ENCODE measurements at places on chromosomes 1 and 21.
A peak's percentile ranks its signal among the peaks of the same experiment; 100 is the strongest.

GRCh38 chr1:34013958-34014737 lies 150.3 kb downstream of the HMGB4 start:
- DNase-seq = peak; percentile 2

DNA sequence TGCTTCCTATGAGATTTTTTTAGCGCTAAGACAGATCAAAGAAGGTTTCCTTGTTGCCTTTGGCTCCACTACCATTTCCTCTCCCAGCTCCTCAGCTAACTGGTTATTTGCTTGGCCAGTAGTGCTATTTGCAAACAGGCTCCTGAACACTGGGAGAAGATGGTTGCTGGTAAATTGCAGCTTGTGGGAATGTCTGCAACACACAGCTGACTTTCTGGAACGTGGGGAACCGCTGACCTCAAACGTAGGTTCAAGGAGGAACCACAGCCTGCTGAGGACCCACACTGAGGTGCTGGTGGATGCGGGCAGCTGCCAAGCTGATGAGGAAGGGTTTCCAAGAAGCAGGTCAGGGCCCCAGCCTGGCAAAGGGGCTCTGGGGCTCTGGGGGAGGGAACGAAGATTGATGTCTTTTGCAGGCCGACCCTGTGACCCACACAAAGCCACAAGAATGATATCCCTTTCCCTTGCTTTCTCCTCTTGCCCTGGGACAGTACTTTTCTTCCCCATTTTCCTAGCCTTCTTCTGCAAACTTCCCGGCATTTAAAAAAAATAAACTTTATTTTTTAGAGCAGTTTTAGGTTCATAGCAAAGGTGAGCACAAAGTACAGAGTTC lies 24.8 kb downstream of the GNG4 start:
- no peak for DNase-seq

- DNase-seq = no peak
Measured at GRCh38 chr1:156677616-156678596, 699 bp upstream of the NES start.

DNA sequence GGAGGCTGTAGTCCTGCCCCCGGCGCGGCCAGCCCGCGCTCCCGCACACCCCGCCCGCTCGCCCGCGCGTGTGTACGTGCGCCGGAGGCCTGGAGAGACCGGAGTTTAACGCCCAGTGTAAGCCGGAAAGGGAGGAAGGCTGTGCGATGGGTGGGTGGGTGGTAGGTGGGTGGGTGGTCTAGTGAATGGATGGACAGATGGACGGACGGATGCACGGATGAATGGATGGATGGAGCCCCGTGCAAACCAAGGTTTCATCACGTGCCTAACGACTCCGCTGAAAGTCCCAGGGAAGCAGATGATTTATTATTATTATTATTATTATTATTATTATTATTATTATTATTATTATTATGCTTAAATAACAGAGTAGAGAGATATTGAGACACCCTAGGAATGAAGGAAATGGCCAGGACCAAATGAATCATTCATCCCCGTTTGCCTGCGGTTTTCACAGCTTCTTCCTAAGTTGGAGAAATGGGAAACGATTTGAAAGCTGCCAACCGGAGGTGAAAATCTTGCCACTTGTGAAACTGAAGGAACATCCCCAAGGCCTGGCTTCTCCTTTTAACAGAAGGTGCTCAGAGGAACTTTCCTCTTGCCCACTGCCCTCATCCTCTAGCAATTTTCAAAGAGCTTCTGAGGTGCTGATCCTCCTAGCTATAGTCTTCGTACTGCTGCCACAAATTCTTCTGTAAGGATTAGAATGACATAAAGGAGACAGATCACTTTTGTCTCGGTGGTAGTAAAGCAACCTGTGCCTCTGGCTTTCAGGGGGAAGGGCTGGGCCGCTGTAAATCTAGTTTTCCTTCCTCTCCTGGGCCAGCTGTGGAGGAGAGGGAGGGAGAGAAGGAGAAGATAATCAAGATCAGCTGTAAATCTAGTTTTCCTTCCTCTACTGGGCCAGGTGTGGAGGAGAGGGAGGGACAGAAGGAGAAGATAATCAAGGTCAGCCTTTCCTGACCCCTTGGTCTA lies 648 bp upstream of the RGS7 start:
- DNase-seq = no peak

GRCh38 chr1:94468708-94469107 lies 50.5 kb downstream of the ABCD3 start:
- no peak for DNase-seq

DNA sequence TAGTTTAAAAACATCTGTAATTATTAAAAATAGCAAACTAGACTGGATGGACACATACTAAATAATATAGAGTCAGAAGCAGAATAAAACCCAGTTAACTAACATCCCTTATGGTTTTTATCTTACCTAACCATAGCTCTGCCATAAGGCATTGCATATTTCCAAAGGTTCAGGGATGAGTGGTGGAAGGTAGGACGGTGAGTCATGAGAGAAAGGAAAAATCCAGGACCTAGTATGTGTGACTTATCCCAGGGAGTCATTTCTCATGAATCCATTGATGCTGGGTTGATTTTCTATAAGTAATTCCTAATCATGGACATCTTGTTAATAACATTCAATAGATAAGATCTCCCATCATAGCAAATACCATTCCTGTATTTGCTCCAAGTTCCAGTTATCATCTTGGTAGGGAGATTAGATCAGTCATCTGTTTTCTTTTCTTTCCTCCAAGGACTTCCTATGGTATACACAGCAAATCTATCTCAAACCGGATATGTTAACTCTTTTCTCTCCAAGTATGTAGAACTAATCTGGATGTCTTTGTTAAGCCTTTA lies 490.7 kb upstream of the B3GALT2 start:
- no peak for DNase-seq

GRCh38 chr1:80384083-80384830 lies 1377.7 kb upstream of the ADGRL4 start:
- no peak for DNase-seq

- DNase-seq = no peak
Measured at GRCh38 chr1:116681343-116681899, 13.9 kb upstream of the IGSF3 start.

GRCh38 chr1:10237157-10237539 lies 26.8 kb downstream of the KIF1B start:
- no peak for DNase-seq

- DNase-seq = no peak
Measured at GRCh38 chr1:240613356-240614142, 1.6 kb upstream of the GREM2 start.

DNA sequence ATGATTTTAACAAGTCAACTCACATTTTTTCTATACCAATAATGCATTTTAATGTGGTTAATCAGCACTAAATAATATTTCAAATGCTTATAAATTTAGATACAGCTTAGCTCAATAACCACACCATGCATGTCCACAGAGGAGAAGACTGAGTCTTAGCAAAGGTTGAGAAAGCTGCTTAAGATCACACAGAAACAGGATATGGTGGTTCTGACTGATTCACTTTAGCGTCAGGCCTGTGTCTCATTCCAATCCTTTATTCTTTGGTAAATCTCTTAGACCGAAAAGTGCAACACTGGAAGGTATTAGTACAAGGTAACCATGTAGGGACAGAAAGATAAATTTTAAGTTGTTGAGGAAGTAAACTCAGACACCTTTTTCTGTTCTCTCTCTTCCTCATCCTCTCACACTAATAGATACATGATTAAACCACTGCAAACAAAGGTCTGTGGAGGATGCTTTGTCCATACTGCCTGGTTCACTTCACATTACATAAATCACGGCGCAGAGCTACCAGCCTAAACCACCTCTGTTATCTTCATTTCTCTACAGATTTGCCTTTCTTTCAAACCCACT lies 139.0 kb downstream of the DPYD start:
- DNase-seq = no peak

DNA sequence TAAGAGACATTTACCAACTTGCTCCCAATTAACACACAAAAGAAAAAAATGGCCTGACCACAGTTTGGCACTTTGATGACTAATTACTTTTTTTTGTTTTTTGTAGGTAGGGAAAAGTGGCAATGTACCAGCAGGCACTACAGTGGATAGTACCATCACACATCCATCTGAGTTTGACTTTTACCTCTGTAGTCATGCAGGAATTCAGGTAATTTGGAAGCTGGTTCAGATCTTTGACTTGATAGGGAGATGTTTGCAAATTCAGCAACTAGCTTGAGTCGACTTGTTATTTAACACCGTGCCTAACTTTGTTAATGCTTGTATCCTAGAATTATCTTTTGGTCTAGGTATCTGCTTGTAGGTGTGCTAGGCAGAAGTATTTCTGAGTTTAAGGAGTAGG lies 33.0 kb upstream of the AGO1 start:
- no peak for DNase-seq

DNA sequence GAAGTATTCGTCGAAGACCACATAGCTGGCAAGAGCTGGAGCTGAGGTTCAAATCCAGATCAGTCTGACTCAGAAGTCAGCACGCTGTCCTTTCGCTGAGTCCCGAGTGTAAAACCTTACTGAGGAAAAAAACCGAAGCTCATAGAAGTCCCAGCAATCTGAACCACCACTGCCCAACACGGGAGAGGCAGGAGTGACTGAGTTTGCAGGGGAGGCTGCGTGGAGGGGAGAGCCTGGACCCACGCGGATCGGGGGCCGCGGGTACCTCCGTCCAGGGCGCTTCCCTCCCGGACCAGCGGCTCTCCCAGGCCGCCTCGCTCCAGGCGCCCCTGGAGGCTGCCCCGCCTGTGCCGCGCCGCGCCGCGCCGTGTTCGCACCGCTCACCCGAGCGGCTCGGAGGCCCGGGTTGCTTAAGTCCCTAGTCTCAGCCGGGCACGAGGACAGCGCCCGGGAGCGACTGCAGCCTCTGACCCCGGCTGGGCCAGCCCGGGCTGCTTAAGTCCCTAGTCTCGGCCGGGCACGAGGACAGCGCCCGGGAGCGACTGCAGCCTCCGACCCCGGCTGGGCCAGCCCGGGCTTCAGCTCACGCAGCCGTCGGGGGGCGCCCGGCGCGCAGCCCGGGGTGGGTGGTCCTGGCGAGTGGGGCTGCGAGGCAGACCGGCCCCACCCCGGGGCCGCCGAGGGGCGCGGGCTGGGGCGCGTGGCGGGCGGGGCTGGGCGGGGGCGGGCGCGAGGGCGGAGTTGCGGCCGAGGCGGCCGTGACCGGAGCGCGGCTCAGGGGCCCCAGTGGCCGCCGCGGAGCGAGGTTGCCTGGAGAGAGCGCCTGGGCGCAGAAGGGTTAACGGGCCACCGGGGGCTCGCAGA lies at the start of gene ADAMTSL4:
Gene ADAMTSL4 (plus strand): TSS at position 777 of the 864 bp plus-strand sequence. CDS start 2,881 bp downstream, outside the sequence.
- DNase-seq = no peak

- DNase-seq = no peak
Measured at GRCh38 chr1:39084191-39084590, 58.0 kb downstream of the NDUFS5 start.

- DNase-seq = no peak
Measured at GRCh38 chr1:87334351-87335174, 5.9 kb downstream of the LMO4 start.

DNA sequence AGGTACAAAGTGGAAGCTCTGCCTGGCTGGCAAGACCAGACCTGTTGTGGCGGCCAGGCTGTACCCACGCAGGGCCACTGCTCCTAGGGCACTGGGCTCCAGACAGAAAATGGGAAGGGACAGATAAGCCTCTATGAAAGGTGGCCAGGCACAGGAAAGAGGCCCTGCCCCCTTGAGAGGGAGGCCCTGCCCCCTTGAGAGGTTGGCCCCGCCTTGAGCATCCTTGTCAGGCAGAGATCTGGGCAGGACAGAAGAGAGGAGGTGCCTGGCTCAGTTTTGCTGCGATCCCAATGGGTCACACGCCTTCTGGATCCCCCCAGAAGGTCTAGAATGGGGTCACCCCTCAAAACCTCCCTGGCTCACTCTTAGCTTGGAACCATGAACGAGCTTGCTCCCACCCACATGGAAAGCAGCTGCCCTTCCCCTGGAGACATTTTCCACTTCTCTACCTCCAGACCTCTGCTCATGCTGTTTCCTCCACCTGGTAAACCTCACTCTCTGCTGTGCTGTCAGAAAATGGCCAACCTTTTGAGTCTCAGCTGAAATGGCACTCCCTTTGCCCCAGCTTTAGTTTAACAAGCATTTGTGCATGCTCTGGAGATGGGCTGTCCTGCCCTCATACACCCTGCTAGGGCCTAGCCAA lies 17.5 kb upstream of the ECE1 start:
- no peak for DNase-seq

GRCh38 chr1:194159941-194160340 lies 973.5 kb upstream of the B3GALT2 start:
- no peak for DNase-seq

DNA sequence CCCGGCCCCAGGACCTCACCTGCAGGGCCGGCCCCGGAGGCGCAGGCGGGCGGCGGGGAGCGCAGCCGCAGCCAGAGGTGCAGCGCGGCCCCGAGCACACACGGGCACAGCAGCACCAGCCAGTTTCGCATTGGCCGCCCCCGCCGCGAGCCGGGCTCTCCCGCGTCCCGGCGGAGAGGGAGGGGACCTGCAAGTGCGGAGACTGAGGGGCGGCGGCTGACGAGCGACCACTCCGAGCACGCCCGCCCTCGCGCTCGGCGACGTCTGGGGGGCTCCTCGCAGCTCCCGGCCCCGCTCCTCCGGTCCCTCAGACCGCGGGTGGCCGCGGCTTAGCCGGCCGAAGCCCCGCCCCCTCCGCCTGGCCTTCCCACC lies at the start of gene B3GALNT2:
Gene B3GALNT2 (minus strand): TSS at position 331 of the 372 bp plus-strand sequence. CDS start 200 bp downstream, at position 131.
- no peak for DNase-seq

- DNase-seq = no peak
Measured at GRCh38 chr1:231075020-231075419, 35.0 kb upstream of the FAM89A start.

DNA sequence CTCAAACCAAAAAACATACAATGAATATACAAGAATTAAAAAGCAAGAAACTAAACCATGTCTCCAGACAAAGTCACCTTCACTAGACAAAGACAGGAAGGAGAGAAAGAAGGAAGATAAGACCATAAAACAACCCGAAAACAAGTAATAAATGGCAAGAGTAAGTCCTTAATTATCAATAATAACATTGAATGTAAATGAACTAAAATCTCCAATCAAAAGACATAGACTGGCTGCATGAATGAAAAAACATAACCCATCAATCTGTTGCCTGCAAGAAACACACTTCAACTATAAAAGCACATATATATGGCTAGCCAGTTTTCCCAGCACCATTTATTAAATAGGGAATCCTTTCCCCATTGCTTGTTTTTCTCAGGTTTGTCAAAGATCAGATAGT lies 100.8 kb upstream of the SAMSN1 start:
- no peak for DNase-seq

GRCh38 chr1:94836891-94837290 lies 16.7 kb downstream of the SLC44A3 start:
- no peak for DNase-seq

GRCh38 chr1:151846062-151846568 lies 6.5 kb upstream of the C2CD4D start:
- DNase-seq = no peak

DNA sequence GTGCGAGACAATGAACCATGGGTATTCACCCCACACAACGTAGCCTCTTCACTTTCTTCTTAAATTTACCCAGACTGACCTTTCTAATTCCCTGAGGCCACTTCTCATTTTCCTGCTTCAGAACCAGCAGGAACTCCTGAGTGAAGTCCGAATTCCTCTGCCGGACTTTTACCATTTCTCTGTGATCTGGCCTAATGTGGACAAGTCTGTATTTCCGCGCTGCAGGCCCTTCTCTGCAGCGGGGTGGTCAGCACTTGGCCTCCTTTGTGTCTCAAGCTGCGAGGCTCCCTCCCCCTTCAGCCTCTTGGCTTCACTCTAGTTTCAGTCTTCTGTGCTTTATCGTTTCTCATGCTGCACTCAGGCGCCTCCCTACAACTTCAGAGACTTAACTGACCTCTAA lies 9.4 kb upstream of the CTBS start:
- no peak for DNase-seq
